ENCODE measurements at places on chromosomes 5 and 9.

GRCh38 chr5:110896901-110897300, 158.1 kb downstream of the SLC25A46 start:
- DNase-seq, result no peak

GRCh38 chr5:94670726-94671125, 52.3 kb downstream of the SLF1 start:
- DNase-seq, result no peak

- no peak for DNase-seq
These were observed 11.3 kb downstream of the TMEM250 start for GRCh38 chr9:136107155-136107952.

DNA sequence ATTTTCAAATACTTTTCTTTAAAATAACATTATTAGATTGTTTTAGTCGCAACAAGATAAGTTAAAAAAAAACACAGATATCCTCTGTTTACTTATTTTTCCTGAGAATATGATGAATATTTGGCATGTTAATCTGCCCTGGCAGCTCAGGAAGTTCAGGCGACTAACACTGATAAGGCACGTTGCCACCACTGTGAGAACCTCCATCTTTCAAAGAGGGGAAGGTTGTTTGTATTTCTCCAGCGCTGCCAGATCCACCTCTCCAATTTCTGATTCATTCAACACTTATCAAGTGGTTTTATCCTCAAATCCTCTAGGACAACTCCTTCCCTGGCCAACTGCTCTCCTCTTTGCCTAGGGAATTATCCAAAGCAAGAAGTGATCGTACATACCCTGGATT, 21.8 kb downstream of the CTNNAL1 start:
- DNase-seq, result no peak

DNA sequence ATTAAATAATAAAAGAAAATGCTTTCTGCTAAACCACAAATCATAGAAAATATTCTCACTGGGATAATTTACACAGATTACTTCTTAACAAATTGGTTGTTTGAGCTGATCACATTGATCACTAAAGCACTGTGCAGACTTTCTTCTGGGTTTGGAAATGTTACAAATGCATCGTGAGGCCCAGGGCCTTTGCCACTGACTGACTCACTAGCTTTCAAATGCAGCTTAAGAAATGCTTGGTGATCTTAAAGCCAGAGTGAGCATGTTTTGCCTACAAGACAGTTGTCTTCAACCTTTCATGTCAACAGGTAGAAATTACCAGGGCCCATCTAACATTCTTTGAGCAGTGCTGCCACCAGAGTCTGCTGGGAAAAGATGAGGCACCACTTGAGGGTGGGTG, 252.3 kb upstream of the ADRA1B start:
- peak; percentile 12 for DNase-seq

GRCh38 chr5:151248651-151249050, 4.3 kb upstream of the GM2A start:
- DNase-seq, result no peak

GRCh38 chr5:122076669-122077365, 1.2 kb downstream of the LOX start:
- peak; percentile 62 for DNase-seq

DNA sequence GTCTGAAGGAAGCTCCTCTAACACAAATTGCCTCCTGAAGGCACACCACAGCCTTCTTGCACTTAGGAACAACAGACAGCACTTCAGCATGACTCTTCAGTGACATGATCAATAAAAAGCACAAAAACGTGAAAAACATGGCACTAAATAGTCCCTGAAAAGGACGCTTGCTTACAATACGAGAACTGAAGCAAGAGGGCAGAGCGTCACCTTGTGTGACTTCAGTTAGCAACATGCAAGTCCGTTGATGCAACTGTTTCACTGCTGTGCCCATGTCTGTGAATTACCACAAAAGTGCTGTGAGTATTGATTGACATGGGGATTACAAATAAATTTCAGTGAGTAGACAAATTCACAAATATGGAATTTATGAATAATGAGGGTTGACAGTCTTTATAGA, 219.9 kb upstream of the GAS1 start:
- DNase-seq, result no peak

GRCh38 chr5:132750471-132751230, 3.4 kb downstream of the CCNI2 start:
- no peak for DNase-seq

- DNase-seq, result no peak
These were observed 6.0 kb downstream of the LARP1 start for GRCh38 chr5:154761046-154761736.

DNA sequence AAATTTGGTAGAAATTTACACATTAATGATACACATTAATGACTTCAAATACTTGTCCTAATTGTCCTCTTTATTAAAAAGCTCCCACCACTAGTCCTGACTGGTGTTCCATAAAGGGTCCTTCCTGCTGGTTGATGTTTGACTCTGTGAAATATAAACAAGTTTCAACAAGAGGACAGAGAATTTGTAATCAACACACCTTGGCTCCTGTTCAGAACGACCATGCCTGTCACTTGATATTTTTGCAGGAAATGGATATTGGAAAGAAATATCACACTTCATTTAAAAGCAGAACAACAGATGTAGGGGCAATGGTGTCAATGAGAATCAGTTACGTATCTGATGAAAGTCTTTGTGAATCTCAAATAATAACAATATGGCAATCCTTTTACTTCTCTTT, 211.7 kb downstream of the ENC1 start:
- no peak for DNase-seq

DNA sequence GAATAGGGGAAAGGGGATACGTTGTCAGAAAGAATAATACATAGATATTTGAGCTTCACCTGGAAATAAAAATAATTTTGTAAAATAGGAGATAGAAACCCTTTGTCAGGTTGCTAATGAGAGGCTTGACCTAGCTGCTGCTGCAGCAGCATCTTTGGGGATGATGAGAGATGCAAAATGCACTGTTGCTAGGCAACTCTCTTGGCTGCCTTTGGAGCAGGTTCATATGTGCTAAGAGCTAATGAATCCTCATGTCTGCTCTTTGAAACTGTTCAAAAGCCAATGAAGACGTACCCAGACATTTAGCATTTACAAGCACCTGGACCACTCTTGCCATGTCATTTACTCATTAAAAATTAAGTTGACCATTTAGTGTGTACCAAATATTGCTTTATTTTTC, 121.7 kb downstream of the FOCAD start:
- no peak for DNase-seq

DNA sequence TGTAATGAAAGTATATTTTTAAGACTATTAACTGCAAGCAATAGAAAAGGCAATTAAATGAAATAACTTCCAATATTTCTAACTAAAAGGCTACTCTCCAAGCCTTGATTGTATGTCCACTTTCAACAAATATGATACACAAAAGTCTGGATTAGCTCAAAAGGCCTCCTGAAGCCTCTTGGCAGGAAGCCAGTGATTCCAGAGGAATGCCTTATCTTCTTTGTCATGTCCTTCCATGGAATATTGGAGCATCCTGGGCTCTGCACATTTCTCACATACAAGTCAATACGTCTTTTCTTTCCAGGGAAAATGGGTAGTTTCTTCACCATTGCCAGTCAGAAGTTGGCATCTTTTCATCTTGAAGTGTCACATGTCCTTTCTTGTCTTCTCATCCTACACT, 357.8 kb downstream of the KDM4C start:
- DNase-seq, result no peak

- DNase-seq, result no peak
These were observed 821.8 kb upstream of the DMAC1 start for GRCh38 chr9:8621416-8621815.

GRCh38 chr9:113737517-113738271, 138.4 kb upstream of the ZNF618 start:
- peak; percentile 37 for DNase-seq

GRCh38 chr5:442335-443238, at the start of gene EXOC3:
Gene EXOC3, plus strand, starts transcription at chr5:443176. Its CDS starts 3,030 bp downstream, at chr5:446206.
- peak; percentile 45 for DNase-seq

DNA sequence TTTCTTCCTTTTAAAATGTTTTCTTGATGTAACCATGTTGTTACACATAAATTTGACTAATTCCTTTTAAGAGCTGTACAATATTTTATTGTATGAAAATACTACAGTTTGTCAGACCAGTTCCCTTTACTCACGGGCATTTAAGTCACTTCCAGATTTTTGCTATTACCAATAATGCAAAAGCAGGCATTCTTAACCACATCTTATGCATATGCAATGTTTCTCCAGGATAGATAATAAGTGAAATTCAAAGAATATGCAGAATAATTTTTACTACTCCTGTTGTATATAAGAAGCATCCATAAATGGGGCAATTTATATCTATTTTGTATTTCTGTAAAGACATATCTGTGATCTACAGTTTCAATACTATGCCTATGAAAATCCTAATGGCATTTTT, 77.3 kb downstream of the FNIP1 start:
- no peak for DNase-seq

- no peak for DNase-seq
These were observed 459.3 kb downstream of the MAT2B start for GRCh38 chr5:163964671-163965070.

DNA sequence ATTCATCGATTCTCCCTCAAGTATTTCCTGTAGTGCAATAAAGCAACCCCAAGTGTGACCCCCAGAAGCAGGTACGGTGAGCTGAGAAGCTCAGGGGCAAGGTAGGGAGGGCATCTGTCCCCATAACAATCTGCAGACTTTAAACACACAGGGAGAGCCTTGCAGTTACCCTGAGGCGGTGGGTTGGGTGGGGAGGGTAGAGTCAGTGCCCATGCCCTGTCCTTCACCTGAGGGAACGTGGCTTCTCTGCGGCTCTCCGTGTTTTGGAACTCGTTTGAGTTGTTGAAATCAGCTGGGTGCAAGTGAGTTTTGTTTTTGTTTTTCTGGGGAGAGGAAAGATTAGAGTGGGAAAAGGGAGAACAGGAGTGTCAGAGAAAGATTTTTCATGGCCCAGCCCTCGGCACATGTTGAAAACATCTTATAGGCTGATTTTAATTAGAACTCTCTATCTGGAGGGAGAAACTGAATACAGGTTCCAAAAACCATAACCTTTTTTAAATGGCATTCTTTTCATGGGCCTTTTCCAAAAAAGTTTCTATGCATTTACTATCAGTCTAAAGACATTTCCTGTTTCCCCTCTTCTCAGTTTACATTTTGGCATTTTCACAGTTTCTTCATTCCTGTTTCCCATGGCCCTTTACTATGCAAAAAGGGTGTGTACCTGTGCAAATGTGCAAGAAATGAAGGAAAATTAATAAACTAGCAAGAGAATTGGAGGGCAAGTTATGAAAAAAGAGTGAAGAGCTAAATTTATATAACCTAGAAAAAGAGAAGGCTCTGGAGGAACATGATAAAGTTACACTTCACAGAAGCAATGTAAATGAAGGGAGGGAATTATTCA, 266.5 kb upstream of the VLDLR start:
- DNase-seq, result no peak

- no peak for DNase-seq
These were observed 335.3 kb upstream of the TLE4 start for GRCh38 chr9:79236466-79236865.

GRCh38 chr9:125497906-125498305, 209.1 kb downstream of the MAPKAP1 start:
- DNase-seq, result no peak

- DNase-seq, result no peak
These were observed 159.3 kb upstream of the DAPK1 start for GRCh38 chr9:87338088-87338989.

- DNase-seq, result no peak
These were observed 154.5 kb downstream of the YIPF5 start for GRCh38 chr5:144015961-144016360.

DNA sequence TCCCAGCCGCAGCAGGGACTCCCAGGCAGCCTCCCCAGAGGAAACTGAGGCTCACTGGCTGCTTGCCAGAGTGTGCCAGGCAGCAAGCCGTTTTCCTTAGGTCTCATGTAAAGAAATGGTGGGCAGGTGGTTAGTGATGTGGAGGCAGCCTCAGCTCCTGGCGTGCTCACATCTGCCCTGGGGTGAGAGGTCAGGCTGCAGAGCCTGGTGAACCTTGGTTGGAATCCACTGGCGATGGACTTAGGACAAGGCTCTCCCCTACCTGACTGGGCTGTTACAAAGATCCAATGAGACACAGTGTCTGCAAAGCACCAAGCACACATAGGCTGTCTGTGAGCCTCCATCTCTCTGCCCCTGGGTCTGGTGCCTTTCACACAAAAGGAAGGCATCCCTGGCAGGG, 30.9 kb downstream of the LHX6 start:
- no peak for DNase-seq

DNA sequence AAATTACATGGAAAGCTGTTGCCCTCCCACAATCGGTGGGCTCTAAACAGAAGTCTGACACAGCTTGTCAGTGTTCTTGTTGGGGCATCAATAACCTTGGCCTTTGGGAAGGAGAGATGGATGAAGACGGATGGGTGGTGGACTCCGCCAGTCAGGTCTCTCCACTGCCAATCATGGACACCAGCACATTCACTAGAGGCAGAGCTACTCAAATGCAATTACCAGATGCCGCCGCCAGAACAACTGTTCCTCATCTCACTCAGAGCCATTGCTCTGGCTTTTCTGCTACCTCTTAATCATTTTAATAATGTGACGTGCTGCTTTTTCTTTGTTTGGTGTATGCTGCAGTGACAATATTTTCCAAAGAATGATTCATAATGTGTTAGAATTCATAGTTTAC, 27.9 kb upstream of the SEMA5A start:
- no peak for DNase-seq

DNA sequence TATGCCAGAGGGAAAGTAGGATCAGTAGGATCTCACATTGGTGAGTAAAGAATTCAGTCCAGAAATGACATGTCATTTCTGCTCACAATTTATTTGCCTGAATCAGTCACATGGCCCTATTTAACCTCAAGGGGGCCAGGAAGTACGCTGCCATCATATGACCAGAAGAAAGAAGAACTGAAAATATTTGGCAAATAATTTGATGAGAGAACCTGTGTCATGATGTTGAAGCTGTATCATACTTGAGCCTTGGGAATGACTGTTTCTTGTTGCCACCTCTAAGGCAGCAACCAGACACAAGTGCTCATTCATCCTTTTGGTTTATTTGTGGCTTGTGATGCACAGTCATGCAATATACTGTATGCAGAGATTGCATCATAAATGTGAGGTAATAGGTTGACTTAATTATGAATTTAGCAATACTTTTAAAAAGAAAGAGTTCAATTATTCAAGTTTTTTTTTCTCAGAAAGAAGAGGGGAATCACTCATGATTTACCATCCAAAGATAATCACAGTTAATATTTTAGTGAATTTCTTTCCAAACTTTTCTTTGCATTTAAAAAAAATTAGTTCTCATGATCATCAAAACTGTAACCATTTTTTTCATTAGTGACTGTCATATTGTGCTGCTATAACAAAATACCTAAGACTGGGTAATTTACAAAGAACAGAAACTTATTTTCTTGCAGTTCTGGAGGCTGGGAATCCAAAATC, 8.2 kb upstream of the ZFYVE16 start:
- peak; percentile 76 for DNase-seq

GRCh38 chr5:36790847-36791246, 85.7 kb upstream of the NIPBL start:
- no peak for DNase-seq

DNA sequence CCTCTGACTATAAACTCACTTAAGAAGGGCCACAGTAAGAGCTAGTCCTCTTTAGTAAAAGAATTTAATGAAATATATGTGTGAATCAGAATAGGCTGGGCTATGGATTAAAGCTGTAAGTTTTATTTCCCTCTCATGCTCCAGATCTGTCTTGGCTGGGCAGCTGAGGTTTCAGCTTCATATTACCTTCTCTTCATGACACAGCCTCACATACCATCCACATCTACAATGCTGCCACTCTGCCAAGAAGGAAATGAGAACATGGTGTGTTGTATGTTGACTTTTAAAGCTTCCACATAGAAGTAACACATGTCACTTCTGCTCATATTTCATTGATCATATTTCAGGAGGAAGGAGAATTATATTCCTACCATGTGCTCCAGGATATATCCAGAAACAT, 776.0 kb upstream of the ACO1 start:
- peak; percentile 34 for DNase-seq
